Naive thymus-derived CD8-positive, alpha-beta T cell (primary cell): ENCODE measurements at places on chromosomes 6 and 20. TPM values are rescaled to one million over a fixed set of nuclear protein-coding genes. Genes with fewer than 3 reads are reported as not detected.

Gene SSTR4
- not detected for total RNA-seq

Gene FHL5
- not detected for total RNA-seq

Gene SAMD5
- total RNA-seq = not detected

Gene ELOVL2
- not detected for total RNA-seq

Gene HEY2
- 0.60 TPM for total RNA-seq

Gene KCNQ5
- total RNA-seq = 10.7 TPM

Gene TNXB
- total RNA-seq = 14.5 TPM

DNA sequence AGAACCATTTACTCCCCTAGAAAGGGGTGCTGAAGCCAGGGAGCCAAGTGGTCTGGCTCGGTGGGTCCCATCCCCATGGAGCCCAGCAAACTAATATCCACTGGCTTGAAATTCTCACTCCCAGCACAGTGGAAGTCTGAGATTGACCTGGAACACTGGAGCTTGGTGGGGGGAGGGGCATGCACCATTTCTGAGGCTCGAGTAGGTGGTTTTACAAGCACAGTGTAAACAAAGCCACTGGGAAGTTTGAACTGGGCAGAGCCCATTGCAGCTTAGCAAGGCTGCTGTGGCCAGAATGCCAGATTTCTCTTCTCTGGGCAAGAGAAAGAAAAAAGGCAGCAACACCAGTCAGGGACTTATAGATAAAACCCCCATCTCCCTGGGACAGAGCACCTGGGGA, 855.8 kb upstream of the CITED2 start:
- no peak for DNase-seq

DNA sequence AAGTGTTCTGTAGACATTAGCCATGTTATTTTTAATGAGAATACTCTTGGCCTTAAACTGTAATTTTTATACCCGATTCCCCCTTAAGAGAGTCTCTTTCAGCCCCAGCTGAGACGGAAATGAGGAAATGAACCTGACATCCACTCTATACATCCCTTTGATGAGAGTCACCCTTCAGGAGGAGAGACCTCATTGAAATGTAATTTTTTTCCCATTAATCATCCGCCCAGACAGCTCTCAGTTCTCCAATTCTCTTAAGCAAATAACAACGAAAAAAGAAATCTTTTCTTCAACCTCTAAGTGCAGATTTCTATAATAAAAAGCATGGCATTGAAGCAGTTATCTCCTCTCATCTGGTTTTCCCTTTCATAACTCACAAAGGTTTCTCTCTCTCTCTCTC, 243.8 kb upstream of the PMEPA1 start:
- DNase-seq = no peak

GRCh38 chr20:33113387-33113908, 34.0 kb downstream of the BPIFB4 start:
- no peak for DNase-seq

DNA sequence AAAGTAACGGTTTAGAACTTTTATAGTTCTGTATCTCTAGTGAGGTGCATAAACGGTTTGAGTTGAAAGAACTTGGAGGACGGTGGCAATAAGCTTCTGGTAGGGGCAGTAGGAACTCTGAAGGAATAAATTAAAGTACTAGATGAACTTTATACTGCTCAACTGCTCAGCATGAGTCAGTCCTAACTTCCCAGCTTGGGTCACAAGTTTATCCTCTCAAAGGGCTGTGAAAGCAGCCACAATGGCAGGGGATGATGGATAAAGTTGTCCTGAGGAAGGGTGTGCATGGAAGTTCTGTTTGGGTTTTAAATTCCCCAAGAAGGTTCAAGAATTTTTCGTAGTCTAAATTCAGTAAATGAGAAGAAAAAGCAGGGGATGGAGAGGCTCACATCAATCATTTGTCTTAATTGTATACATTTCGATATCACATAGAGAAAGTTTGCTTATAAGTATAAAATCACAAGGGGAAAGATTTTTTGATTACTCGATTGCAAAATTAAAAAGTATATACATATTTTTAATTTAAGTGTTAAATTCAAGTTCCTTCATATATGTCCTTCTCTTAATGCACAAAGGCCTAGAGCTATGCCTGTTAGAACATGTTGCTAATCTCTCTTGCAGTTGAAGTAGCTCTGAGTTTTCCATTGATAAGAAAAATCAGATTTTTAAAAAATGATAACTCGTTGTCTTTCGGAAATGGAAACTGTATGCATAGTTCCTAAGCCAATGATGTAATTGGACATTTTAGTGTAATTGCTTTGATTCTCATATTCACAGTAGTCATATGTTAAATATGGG, 55.3 kb upstream of the JAG1 start:
- DNase-seq = no peak

DNA sequence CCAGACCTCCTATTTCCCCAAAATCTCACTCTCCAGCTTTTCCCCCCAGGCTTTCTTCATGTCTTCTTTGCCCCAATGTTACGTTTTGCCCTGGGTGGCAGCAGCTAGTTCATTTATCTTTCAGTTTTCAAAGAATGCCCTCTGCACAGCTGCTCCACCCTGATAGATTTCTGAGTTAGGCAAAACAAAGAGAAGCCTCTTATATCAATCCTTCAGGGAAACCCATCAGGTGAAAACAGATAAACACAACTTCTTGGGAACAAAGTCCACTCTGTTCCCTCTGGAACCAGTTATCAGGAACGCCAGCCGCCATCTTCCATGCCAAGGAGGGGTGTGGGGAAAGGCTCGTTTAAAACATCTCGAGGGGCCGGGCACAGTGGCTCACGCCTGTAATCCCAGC, 34.0 kb downstream of the ZBTB9 start:
- DNase-seq = no peak

- DNase-seq = no peak
Observed at GRCh38 chr6:34305982-34306708, 57.3 kb upstream of the SMIM29 start.

DNA sequence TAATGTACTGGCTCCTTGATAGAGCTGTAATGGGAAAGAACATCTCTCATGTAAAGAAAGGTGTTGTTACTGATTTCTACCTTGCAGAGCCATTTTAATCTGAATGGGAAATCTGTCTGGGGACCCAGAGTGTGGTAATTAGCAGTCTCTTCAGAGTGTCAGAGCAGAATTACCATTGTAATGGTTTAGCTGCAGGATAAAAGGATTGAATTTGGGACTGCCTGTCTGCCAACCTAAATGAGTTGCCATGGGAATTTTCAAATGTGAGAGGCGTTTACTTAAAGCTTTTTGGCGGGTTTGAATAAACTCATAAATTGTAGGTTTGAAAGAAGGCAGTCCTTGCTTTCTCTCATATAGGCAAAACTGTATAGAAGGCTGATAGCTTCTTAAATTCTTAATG, 128.8 kb downstream of the QKI start:
- no peak for DNase-seq

GRCh38 chr6:1316489-1316971, 4.6 kb downstream of the FOXQ1 start:
- DNase-seq = no peak

DNA sequence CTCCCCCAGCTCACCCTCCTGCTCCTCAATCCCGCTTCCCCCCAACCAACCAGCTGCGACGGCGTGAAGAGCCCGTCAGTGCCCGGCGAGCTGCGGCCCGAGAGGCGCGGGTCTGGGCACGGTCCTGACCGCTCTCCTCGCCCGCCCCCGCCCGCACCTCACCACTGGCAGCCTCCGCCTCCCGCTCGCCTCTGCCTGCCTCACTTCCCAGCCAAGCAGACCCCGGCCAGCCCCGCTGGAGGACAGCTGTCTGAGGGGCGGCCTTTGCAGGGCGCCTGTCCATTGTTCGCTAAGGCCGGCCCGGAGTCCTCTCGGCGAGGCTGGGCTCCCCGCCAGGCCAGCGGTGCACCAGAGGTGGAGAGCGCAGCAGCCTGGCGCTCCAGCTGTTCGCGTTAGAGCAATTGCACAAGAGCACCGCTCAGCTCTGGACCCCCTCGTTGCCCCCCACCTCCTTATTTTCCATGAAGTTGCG, 1.3 kb downstream of the SOBP start:
- peak; percentile 16 for DNase-seq

- DNase-seq = no peak
Observed at GRCh38 chr20:41783423-41784208, 165.4 kb upstream of the CHD6 start.

- DNase-seq = no peak
Observed at GRCh38 chr6:11780097-11780428, 1.5 kb upstream of the ADTRP start.

DNA sequence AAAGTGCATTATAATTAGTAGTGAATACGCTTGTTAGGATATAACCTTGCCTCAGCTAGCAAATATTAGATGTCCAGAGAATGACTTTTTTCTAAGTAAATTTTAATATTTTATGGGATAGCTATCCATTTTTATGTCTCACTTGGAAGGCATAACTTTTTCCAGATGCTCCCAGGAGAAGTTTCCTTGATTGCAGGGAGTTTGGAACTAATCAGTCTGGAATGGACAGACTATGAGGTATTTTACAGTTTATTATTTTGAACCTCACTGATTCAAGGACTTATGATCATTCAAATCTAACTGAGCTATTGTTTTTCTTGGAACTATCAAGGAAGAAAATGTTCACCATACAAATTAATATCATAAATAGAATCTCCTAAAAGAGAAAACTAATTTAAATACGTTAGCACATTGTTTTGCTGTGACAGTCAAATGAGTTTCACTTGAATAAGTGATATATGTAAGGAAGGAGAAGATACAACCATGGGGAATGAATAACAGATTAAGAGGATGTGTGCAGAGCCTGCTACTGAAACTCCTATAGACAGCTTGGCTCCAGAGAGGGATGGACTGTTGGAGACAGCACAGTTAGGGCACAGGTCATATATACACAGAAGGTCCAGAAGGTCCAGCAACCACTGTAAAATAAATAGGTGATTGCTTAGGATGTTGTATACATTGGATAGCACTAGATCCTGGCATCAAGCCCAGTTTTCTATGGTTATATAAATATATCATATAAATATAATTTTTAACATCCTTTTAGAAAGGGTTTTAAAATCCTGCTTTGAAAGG, 20.6 kb upstream of the LCA5 start:
- no peak for DNase-seq
